ENCODE measurements at places on chromosomes 1 and 21. TPM values are rescaled to one million over a fixed set of nuclear protein-coding genes. Genes with fewer than 3 reads are reported as not detected.

DNA sequence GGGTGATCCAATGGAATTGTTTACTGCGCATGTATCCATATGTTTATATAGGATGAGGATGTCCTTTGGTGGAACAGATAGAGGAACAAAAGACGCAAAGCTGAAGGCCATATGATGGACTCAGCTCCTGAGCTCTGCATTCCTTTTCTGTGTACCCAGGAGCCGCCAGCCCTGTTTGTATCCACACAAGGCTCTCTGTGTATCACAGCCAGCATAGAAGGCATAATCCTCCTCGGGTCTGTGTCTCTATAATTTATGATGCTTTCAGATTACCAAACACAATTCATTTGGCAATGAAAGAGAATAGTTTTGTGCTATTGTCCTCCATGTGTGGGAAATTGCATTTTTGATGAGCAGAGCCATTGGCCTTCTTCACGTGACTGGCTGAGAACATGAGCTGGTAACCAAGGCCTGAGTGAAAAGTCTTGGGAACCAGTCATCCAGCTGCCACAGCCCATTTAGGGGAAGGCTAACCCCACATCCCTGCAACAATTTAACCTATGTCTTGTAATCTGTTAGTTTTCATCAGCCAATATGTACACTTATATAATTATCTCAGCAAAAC, 119.2 kb downstream of the PBX1 start:
- no peak for DNase-seq

DNA sequence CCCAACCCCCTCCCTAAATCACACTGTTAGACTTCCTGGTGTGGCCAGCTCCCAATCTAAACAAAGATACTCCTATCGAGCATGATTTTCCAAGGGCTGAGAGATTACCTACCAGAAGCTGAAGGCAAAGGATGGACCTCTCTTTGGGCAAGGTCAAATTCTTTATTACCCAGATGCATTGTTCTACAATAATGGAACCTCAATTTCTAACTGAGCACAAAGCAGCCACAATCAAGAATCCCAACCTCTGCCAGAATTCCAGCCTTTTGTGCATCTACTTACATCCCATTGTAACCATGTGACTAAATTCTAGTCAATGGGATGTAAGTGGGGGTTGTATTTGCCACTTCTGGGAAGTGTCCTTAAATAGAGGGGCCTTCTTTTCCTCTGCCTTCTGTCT, 24.9 kb upstream of the VPS26C start:
- no peak for DNase-seq

GRCh38 chr1:184597650-184598357, 156.9 kb downstream of the EDEM3 start:
- no peak for DNase-seq

- no peak for DNase-seq
Measured at GRCh38 chr1:241077386-241078147, 279.4 kb downstream of the RGS7 start.

The FAM72C gene
- not detected for total RNA-seq

DNA sequence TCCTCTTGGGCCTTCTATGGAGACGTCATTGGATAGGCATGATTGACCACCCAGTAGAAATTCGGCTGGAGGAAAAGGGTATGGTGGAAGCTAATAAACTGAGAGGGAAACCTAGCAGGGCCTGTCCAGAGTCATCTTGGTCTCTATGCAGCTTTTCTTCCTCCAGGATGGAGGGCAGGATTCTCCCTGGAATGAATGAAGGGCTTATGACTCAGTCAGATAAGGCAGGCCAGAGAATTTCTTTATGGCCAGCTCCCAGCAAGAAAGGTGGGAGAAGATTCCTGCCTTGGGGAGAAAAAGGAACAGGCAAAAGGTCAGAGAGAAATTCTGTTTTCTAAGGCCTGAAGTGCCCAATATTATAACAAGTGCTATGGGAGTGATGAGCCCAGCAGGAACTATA, 17.1 kb downstream of the FBLIM1 start:
- DNase-seq: no peak

DNA sequence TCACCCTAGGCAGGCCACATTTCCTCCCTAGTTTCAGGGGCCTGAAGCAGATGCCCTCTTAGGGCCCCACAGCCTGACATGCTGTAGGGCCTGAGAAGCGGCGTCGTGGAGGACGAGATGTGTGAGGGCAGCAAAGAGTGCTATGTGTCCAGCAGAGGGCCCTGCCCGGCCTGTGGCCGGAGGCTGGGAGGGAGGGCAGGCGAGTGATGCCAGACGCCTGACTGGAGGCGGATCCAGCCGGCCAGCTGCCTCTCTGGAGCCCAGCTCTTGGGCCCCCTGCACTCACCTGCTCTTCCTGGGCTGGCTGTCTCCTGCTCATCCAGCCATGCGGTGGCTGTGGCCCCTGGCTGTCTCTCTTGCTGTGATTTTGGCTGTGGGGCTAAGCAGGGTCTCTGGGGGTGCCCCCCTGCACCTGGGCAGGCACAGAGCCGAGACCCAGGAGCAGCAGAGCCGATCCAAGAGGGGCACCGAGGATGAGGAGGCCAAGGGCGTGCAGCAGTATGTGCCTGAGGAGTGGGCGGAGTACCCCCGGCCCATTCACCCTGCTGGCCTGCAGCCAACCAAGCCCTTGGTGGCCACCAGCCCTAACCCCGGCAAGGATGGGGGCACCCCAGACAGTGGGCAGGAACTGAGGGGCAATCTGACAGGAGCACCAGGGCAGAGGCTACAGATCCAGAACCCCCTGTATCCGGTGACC, at the start of gene GPR37L1:
TSS of gene GPR37L1 (plus strand) at position 279 of the 697 bp plus-strand sequence. CDS start at position 326, 47 bp downstream.
- DNase-seq: peak; percentile 76

- DNase-seq: no peak
Measured at GRCh38 chr1:162019006-162019405, 4.7 kb downstream of the OLFML2B start.

DNA sequence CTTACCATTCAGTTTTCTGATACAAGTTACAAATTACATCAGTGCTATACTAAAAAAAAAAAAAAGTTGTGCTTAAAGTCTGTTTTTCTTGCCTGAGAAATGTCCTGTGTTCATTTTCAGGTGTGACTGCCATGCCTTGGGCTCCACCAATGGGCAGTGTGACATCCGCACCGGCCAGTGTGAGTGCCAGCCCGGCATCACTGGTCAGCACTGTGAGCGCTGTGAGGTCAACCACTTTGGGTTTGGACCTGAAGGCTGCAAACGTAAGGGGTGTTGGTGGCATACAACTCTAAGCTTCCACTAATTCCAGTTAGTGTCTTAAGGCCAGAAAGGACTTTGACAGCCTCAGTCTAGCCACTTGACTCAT, 60.1 kb upstream of the LAMC2 start:
- DNase-seq: no peak

The SGIP1 gene
- 12.4 TPM for total RNA-seq

The PTAFR gene
- 52.8 TPM for total RNA-seq

DNA sequence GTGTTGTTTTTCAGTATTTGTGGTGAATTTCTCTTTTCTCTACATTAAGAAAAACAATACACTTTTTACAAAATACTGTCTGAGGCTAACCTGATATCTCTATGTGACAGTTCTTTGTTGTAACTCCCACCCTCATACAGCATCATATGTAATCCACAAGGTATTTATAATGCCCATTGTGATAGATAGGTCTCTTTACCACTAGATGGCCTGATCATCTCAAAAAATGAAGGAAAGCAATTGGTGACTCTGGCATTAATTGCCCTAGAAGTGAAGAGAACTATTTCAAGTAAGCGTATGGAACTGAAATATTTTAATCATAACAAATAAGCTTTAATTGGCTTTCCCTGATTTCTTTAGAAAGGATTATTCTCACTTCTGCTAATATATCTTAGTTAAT, 36.2 kb upstream of the HFM1 start:
- no peak for DNase-seq

Data from lower lobe of right lung (tissue), 2 donors.